ENCODE measurements at places on chromosomes 12 and 14. TPM values are rescaled to one million over a fixed set of nuclear protein-coding genes. Genes with fewer than 3 reads are reported as not detected.

The RAPGEF3 gene
- polyA plus RNA-seq, result 11.0 TPM

GRCh38 chr12:52622349-52622748, 4.0 kb upstream of the KRT73 start:
- no peak for DNase-seq

DNA sequence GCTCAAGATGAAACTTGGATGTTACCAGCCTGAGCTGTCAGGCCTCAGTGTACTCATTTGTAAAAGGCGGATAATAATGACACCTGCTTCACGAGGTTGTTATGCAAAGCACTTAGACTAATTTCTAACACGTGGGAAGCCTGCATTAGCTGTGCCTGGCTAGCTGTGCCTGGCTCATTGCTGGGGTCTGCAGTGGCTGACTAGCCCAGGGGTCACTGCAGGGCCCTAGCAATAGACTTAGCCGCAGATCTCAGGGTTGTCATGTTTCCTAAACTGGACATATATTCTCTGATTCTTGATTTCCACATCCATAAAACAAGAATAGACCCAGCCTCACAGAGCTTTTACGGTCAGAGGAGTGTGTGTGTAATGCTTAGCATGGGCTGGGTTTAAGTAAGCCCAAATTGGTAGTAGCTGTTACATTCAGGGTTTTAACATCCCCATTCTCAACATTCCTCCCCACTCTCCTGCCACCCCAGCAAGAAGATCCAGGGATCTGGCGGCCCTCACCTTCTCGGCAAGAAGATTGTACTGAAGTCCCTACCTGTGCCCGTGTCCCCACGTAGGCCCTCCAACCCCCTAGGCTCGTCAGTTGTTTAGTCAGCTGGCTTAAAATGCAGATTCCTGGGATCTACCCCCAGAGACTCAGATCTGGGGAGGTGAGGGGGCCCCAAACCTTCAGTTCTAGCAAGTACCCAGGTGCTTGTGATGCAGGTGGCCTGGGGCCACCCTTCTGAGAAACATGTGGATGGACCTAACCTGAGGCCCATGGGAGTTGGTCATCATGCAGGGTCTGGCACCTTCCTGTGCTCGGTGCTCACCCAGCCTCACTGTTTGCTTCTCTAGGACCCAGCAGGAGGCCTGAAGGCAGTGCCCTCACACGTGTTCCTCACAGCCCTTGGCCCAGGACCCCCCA, 8.6 kb downstream of the NR4A1 start:
- DNase-seq, result no peak

- DNase-seq, result no peak
Measured at GRCh38 chr12:117724543-117724942, 244.2 kb downstream of the KSR2 start.

The RNASE7 gene
- 0.40 TPM for polyA plus RNA-seq

GRCh38 chr12:32893458-32893857, 3.1 kb downstream of the PKP2 start:
- DNase-seq, result no peak

GRCh38 chr12:69254046-69254445, 14.7 kb downstream of the CPSF6 start:
- no peak for DNase-seq

DNA sequence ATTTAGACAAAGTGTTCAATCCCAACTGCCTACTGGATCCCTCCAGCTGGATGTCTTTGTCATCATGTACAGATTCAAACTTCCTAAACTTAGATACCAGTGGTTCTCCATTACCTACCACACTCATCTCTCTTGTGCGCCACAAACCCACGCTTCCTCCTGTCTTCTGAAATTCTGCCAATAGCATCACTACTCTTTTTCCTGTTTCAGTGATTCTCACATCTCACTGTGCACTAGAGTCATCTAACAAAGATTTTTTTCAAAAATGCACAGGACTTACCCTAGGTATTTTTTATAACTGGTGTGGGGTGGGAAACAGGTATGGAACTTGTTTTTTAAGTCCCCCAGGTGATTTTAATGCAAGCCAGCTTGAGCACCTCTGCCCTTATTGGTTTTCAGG, 5.9 kb downstream of the PSMB5 start:
- no peak for DNase-seq

DNA sequence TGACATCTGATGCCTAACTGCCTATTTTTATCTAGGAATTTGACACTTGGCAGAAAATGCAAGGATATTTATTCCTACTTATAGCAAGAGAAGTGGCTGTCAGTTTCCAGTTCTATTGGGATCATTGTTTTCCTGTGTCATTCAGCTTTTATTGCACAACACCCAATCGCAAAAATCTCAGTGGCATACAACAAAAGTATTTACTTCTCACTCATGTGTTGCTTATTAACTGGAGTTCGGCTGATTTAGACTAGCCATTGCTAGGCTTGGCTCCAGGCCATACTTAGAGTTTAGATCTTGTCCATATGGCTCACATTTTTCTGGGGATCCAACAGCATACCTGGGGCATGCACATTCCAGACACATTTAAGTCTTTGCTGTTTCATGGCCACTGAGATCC, 218.6 kb upstream of the SYT1 start:
- DNase-seq, result no peak

The RNASE3 gene
- 0.30 TPM for polyA plus RNA-seq

The SCARB1 gene
- polyA plus RNA-seq, result 27.5 TPM

The TRPV4 gene
- 1.2 TPM for polyA plus RNA-seq

DNA sequence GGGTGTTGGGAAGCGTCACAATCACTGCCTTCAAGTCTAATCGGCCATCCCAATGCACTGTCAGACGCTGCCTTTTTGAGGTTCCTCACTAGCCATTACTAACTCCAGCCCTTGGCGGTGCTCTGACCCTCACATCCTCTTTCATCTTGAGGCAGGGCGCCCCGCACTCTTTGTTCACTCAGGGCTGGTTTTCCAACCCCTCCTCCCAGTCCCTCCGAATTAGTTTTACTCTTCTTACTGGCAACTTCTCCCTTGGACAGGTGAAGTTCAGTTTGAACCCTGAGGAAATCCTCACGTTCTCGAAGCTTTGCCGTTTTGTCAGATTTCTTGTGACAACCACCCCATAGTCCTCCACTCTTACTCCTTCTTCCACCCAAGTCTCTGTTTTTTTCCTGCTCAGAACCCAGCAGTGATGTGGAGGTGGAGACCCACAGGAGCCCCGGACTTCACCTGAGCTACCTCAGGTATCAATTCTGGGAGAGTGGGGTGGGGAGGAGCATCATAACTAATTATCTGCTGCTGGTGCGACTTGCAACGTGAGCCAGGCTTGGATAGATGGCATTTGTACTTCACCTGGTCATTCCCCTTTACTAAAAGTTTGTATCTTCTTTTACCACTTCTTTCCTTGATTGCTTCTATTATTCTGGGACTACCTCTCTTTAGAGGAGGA, 757 bp downstream of the ZC3H10 start:
- no peak for DNase-seq

GRCh38 chr14:100711493-100711892, 15.2 kb upstream of the DLK1 start:
- no peak for DNase-seq

The PDZRN4 gene
- polyA plus RNA-seq, result 5.2 TPM

The ADCY6 gene
- polyA plus RNA-seq, result 44.3 TPM

DNA sequence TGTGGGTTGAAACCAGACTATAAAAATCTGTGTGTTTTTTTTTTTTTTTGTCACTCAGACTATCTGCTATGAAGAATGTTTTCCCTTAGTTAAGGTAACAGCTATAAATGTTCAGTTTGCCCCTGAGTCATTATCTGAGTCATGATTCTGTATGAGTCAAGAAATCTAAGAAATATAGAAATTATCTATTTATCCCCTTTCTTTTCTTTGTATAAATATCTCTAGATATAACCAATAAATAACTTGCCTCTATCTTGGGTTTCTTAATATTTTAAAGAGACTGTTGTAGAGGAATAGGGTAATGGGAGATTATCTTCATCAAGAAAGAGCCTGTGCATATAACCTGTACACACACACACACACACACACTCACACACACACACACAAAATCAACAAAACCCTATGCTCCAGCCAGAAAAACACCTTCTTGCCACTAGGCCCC, 161.7 kb upstream of the EEA1 start:
- DNase-seq, result no peak

- DNase-seq, result no peak
Measured at GRCh38 chr12:85580562-85581168, 255.5 kb downstream of the RASSF9 start.

GRCh38 chr12:131928080-131928710, 881 bp upstream of the PUS1 start:
- no peak for DNase-seq

DNA sequence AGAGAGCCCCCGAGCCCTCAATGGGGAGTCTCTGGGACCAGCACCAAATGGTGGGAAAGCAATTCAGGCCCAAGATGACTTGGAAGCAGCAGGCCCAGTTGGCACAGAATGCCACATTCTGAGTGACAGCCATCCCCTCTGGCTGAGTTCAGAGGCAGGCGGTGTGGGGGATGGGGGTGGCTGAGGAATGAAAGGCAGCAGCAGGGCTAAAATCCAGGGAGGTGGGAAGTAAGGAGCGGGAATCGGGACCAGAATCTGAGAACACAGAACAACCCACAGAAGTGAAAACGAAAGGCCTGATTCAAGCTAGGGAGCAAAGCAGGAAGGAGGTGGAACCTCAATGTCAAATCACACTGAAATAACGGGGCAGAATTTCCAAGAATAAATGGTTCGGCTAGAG, 171.2 kb downstream of the CALM1 start:
- no peak for DNase-seq

DNA sequence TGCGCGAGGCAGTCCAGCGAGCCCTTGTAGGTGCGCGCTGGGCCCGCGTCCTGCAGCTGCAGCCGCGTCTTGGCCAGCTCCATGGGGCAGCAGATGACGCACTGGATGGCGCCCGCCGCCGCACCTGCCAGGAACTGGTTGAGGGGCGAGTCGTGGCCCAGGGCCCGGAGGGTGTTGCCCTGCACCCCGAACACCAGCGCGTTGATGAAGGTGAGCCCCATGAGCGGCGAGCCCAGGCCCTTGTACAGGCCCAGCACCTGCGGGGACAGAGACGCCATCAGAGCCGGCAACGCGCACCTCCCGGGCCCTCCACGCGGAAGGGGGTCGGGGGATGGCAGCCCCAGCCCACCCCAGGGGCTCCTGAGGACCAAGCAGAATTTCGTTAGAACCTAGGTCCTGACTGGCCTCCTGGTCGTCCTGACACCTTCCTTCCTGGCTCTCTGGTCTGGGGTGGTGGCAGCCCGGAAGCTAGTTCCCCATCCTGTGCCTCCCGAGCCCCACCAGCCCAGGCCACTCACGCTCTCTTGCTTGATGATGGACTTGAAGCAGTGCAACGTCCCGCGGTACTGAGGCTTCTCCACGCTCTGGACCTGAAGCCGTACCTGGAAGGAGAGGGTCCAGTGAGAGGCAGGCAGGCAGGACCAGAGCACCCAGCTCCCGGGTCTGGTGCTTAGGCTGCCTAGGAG, 13.3 kb downstream of the SLC25A29 start:
- no peak for DNase-seq
